ENCODE measurements at places on chromosomes 12 and 14. TPM values are rescaled to one million over a fixed set of nuclear protein-coding genes. Genes with fewer than 3 reads are reported as not detected.

Gene USP44
- 14.9 TPM for total RNA-seq

Gene KRT80
- total RNA-seq = 8.6 TPM

Gene TROAP
- 0.96 TPM for total RNA-seq

Gene MYH6
- total RNA-seq = 3.4 TPM

Gene NEUROD4
- total RNA-seq = not detected

Gene AGAP2
- 5.4 TPM for total RNA-seq

GRCh38 chr12:89750389-89751351, 42.0 kb upstream of the ATP2B1 start:
- DNase-seq = no peak

GRCh38 chr12:92759634-92760268, 57.0 kb downstream of the PLEKHG7 start:
- no peak for DNase-seq

DNA sequence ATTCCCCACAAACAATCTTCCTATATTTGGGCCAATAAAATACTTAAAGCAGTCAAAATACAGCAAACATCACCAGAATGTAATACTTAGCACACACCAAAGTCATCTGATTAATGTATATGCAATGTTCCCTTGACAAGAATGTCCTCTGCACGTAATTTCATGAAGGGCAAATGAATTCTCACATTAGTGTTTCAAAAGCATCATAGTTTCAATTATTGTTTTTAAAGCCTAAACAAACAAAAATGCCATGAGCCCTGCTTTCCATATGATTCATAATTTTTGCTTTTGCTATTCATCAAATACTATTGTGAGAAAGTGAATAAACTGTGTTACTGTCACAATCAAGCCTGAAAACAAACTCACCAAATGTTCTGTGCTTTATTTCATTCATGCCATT, 156.0 kb downstream of the EPS8 start:
- DNase-seq = no peak

GRCh38 chr14:103133210-103134140, 10.2 kb downstream of the TNFAIP2 start:
- no peak for DNase-seq

DNA sequence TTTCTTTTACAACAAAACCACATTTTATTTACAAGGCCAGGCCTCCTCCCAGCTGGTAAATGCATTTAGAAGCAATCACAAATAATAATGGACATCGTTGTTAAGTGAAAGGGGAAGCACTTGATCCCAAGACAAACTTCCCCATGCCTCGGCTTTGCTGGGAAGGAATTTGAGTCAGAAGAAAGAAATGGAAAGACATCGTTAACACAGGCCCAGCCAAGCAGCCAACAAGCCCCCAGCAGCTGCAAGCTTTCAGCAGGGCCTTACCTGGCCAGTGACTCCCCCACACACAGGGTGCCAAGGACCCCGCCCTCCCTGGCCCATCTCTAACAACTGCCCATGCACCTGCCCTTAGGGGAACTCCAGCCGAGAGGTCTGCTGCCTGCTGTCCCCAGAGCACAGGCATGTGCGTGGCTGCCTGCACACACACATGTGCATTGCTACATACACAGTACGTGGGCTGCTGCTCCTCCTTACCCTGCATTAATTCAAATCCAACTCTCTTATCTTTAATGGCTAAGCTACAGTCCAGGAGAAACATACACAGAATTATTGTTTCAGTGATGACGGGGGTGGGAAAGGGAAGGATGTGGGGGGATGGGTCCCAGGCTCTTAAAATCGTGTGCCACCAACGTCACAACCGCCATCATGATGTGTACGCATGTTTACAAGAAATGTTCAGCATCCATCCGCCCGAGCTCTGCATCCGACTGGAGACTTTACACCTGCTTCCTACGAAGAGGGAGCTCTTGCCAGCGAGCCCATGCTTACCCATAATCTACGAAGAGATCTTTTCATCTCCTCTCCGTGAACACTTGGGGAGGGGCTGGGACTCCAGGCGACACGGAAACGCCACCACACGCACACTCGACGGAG, 9.8 kb downstream of the BCL11B start:
- DNase-seq = no peak

All from upper lobe of right lung (tissue), 1 donor.